ENCODE measurements at places on chromosomes 1 and 21.

DNA sequence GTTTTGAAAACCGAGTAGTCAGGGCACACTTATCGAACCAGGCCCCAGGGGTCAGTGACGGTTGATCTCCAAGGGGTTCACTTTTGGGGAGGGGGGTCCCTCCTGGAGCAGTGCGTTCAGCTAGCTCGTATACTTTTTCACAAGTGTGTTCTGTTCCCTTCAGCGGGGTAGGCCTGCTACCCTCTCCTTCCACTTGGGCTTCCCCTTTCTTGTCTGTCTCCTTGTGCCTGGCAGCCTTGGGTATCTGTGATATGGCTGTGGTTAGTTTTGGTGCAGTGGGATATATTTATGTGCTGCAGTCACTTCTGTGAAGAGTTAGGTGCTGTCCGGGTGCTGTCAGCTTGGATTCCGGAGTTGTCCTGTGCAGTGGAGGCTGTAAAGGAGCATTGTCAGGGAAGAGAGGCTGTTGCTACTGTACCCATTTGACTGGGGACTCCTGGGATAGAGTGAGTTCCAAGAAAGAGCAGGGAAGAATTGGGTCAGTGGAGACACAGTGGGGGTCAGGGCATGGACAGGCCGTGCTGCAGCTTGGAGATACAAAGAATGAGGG, 29.7 kb downstream of the ADARB1 start:
- no peak for DNase-seq

DNA sequence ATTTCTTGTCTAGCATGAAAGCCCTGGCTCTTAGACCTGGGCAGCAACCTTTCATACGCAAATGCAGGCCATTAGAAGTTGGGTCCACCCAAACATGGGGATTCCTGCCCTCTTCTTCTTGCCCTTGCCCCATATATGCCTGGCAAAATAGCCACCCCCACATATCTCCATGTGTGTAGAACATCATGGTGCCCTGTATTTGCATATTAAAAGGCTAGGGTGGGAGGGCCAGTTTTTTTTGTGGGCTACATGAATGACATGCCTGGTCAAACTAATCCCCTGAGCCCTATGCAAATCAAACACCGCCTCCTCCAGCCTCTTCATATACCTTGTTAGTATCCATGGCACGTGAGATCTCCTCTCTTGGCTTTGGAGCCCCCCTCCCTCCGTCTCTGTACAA, 24.7 kb downstream of the MFSD2A start:
- DNase-seq, result no peak

DNA sequence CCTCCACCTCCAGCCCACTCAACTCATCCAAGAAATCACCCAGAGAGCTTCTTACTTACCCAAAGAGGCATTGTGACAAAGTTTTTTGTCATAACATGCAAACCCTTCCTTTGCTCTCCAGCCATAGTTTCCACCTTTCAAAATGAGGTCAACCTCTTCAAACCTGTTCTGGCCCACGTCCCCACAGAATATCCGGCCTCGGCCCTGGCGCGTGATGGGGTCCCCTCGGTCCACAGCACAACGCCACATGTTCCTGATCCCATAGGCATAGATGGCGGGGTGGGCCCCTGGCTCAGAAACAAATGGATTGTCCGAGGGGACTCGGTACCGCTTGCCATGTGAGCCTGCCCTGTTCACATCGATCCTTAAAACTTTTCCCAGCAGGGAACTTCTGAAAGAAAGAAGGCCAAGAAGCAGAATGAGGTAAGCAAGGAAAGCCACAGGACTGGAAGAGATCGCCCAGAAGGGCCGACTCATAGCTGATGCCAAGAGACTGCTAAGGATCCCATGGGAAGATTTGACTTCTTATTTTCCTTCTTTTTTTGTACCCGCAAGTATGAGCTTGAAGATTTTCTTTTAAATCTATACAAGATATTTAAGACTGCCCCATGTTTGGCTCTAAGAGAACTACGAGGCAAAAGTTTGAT, 7.8 kb downstream of the HHIPL2 start:
- DNase-seq, result no peak

- no peak for DNase-seq
Measured at GRCh38 chr1:193712392-193712791, 526.0 kb upstream of the B3GALT2 start.

DNA sequence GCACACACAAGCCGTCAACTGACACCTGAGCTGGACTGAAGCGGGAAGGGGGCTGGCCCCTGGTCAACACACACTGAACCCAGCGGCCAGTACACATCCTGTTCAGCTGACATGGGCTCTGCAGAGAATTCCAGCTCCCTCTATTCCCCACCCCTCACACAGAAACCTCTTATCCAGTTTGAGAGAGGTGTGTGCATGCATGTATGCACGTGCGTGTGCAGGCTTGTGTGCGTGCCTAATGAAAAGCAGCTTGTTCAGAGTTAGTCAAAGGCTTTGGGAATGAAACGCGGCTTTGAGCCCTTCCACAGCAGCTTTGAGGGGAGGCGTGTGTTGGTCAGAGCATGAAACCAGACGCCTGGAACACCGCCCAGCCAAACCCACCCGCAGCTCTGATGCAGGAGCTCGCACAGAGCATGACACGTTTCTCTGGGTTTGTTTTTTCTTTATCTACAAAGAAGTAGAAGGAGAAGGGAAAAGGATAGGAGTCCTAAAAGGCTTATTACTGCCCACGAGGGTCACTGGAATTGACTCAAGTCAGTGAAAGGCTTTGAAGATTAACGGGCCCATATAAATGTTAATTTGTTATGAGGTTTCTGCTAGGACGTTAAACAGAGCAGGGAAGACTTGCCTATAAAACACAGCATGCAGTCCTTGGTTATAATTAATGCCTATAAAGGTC, 184.2 kb downstream of the ETS2 start:
- no peak for DNase-seq

- DNase-seq, result no peak
Measured at GRCh38 chr1:230073371-230074035, 6.5 kb downstream of the GALNT2 start.

- no peak for DNase-seq
Measured at GRCh38 chr1:185439727-185440415, 122.8 kb upstream of the IVNS1ABP start.

GRCh38 chr21:15272171-15272570, 207.4 kb upstream of the NRIP1 start:
- DNase-seq, result no peak

DNA sequence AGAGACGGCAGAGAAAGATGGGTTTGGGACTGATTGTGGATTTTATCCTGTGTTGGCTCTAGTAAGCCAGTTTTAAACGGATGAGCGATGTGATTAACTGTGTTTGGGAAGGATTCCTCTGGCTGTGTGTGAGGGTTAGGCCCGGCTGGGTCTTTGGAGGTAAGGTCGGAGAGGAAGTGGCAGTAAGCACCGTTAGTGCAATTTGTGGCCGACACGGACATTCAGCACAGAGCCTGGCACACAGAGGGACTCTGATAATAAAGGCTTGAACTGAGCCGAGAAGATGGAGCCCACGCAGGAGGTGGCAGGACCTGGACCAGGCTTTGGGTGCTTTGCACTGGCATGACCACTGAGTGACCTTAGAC, 1.3 kb downstream of the MTFR1L start:
- DNase-seq, result no peak

DNA sequence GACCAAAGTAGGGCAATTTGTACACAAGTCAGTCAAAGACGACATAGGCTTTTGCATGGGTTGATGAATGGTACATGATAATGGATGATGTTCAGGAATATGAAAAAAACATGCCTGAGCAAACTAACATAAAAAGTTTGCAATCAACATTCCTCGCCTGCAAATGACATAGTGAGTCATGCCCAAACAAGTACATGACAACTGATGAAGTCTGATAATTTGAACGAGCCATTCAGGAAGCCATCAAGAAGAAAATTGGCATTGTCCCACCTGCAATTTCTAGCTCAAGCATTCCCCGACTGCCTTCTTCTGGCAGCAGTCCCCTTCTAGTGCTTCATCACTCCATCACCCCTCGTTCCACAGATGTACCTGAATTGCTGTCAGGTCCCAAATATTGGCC, 118.4 kb upstream of the NR5A2 start:
- DNase-seq, result no peak

DNA sequence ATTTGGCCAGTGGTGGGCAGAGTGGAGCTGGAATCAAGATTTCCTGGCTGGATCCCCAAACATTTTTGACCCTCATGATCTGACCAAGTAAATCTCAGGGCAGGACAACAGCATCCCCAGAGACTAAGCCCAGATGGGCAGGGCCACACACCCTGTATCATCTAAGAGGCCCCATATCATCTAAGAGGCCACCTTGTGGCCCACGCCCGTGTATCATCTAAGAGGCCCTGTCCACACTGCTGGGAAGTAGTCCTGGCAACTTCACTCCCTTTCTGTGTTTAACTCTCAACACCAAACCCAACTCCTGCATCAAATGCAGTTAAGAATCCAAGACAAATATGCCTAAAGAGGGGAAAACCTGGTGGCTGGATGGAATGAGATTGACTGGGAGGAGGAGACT, 81.6 kb upstream of the SSX2IP start:
- no peak for DNase-seq

GRCh38 chr1:87208080-87208479, 120.6 kb upstream of the LMO4 start:
- no peak for DNase-seq

- peak; percentile 67 for DNase-seq
Measured at GRCh38 chr1:210584439-210585113, 255.9 kb downstream of the HHAT start.

- no peak for DNase-seq
Measured at GRCh38 chr1:9835758-9836631, 12.2 kb upstream of the CLSTN1 start.

- no peak for DNase-seq
Measured at GRCh38 chr1:244678697-244679096, 25.8 kb downstream of the DESI2 start.

DNA sequence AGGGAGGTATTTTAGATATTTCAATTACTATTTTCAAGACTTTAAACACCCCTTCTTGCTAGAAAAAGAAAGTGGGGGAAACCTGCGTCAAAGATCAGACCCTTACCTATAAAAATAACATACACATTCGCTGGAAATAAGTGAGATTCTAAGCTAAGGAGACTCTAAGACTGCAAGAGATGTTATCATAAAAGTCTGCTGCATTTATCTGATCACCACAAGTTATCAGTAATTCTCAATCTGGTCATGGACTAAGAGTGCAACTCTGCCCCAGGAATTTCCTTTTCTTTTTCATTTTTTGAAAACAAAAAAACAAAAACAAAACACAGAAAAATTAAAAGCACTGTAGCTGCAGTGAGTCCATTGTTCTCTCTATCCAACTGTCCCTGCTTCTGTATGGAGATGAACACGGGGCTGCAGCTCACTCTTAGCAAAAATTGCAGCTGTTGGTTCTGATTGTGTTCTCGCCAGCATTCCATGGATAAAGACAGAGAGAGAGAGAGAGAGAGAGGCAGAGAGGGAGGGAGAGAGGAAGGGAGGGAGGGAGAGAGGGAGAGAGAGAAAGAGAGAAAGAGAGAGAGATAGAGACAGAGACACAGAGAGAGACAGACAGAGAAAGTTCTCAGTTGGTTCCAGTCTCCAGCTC, 14.1 kb downstream of the XKR8 start:
- no peak for DNase-seq

GRCh38 chr1:82388679-82389078, 587.9 kb downstream of the ADGRL2 start:
- no peak for DNase-seq

DNA sequence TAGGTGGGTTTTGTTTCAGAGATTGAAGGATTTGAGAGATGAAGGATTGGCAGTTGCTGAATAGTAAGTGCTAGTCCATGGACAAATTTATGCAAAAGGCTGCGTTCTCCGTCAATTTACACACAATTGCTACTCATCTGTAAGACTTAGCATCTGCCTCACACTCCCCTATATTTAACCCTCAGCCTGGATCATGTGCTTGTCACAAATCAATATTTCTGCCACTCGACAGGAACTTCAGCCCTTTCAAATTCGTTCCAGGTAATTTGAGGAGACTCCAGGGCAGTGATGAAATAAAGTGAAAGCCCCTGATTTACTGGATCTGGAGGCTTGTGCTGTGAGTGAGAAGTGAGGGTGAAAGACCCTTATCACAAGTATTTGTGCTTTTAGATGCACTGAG, 105.6 kb upstream of the UBE2U start:
- DNase-seq, result no peak

DNA sequence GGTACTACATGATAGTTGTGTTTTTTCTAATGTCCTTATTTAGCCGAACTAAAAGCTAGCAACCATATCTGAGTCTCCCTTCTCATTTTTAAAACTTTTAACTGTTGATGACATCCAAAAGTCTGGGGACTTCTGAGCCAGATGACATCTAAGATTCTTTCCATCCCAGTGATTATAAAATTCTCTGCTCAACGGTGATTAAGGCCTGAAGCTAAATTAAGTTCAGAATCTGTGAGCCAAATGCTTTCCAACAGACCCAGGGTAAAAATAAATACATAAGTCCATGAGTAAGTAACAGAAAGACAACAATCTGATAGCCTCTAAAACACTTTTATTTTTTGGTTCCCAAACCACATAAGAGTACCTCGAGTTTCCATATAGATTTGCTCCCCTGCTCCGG, 13.1 kb upstream of the PTP4A2 start:
- no peak for DNase-seq

DNA sequence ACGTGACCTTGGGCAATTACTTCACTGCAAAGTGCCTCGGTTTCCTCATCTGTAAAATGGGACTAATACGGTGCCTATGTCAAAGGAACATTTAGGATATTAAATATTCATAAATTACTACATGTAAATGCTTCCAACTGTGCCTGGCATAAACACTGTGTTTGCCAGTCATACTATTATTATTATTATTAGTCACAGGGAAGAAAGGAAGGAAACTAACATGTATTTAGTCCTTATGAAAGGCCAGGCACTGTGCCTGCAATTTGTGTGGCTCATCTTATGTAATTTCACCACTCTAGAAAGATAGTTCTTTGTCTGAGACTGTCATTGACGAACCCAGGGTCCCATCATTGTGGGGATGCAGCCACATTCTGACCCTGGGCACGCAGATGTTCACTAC, 45.0 kb downstream of the EPHB2 start:
- DNase-seq, result no peak

DNA sequence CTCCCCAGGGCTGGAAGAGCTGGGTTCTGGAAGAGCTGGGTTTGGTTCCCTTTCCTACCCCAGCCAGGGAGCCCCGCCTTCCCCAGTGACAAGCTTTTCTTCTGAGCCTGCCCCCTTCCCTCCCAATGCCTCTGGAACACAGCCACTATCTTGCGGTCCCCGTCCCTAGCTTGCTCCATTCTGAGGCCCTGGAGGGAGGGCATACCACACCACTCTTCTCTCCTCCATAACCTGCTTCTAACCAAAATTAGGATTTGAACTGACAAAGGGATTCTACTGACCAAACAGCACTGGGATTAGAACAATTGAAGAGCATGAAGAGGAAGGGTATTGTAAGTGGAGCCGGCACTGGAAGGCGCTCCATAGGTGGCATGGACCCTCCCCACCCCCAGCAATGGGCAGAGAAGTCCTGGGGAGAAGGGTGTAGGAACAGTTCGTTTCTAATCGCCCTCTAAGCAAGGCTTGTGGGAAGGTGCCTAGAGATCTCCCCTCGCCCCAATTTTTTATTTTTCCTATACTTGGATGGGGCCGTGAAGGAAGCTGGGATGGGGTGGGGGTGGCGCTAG, 690 bp downstream of the C1orf216 start:
- DNase-seq, result no peak
